ENCODE measurements at places on chromosomes 12 and 14. TPM values are rescaled to one million over a fixed set of nuclear protein-coding genes. Genes with fewer than 3 reads are reported as not detected.
A peak's percentile ranks its signal among the peaks of the same experiment; 100 is the strongest.

GRCh38 chr12:119828300-119828699 lies 48.8 kb downstream of the CIT start:
- DNase-seq: no peak

- peak; percentile 41 for DNase-seq
Observed at GRCh38 chr12:113299619-113300237, 35.2 kb downstream of the SLC8B1 start.

- DNase-seq: peak; percentile 19
Observed at GRCh38 chr12:107131832-107132616, 38.7 kb upstream of the CRY1 start.

DNA sequence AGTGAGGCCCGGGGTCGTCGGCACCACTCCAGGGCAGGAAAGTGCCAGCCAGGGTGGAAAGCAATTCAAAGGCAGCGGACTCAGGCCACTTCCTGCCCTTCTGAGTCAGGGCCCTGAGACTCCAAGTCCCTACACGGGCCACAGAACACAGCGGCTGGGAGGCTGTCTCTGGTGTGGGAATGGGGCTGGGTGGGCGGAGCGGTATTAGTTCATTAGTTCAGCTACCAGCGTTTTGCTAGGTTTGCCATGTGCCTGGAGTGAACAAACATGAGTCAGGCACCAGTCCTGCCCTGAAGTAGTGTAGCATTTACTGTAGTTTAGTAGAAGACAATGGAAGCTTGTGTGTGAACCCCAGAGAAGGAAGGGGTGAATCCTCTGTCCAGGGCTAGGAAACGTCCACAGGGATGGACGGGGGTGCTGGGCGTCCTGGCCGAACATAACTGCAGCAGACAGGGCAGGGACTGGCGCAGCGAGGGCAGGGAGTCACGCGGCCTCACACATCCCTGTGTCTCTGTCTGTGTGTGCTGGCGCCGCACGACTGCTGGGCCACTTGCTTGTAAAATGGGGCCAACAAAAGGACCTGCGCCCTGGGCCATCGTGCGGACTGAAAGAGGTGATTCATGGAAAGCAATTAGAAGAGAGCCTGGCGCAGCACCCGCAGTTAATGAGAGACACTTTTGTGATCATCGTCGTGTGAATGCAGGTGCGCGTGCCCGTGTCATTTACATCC lies 186.4 kb upstream of the PRMT8 start:
- peak; percentile 70 for DNase-seq

DNA sequence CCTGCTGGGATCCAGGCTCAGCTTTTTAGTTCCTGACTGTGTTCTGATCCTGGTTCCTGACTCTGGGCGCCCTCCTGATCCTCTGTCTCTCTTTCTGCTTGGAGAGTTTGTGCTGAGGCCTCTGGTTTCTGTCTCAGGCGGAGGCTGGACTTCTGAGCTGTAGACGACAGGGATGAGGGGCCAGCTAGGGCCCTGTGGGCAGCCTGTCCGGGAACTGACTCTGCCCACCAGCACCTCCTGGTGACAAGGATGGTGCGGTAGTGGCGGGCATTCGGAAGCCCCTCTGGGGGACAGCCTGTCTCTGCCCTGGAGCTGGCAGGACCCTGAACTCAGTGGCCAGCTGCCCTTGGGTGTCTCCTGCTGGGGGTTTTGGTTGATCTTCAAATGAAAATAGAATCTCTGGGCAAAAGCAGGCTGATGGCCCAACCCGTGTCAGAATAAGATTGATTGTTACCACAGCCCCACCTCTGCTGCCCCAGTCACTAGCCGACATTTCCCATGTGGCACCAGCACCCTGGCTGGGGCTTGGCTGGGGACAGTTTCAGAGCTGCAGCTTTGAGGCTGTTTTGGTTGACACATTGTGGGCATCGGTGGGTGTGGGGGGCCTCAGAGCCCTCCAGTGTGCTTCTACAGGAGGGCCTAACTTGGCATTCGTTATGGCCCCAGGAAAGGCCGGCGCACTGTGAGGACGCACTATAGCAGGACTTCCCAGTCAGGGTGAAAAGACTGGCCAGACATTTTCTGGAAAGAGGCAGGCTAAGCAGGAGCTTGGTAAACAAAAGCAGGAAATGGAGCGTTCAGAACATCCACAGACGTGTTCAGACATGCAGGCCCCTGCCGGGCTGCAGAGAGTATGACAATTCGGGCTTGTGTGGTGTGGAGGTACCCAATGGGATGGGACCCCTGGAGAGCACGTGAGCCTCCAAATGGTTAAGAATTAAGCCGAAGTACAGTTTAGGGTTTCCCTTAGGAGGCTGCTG lies 16.2 kb downstream of the KRT80 start:
- peak; percentile 78 for DNase-seq

DNA sequence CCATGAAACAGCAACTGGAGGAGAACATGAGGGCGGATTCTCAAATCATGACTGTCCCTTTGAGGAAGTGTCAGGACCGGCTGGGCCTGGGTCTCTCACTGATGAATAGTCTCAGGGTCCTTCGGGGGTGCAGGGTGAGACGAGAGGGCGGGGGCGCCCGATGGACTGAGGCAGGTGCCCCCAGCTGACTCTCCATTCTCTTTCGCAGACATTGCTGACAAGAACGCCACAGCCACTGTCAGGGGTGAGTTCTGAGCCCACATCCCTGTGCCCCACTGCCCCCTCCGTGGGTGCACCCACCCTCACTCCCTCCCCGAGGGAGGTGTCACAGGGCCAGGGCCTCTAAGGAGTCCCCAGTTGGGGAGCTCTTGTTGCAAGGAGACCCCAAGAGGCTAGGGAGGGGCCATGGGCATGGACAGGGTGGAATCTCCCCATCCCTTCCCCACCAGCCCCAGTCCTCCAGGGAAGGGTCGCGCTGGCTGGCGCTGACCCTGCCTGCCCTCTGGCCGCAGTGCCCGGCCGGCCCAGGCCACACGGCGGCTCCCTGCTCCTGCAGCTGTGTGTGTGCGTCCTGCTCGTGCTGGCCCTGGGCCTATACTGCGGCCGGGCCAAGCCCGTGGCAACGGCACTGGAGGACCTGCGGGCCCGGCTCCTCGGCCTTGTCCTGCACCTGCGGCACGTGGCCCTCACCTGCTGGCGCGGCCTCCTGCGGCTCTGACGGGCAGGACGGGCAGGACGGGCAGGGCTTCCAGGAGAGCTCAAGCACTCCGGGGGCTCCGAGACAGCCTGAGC lies 8.7 kb downstream of the C14orf180 start:
- DNase-seq: no peak

- DNase-seq: peak; percentile 82
Observed at GRCh38 chr12:32568228-32568627, 110.9 kb upstream of the DNM1L start.

- no peak for DNase-seq
Observed at GRCh38 chr14:74634964-74635363, 22.9 kb upstream of the LTBP2 start.

GRCh38 chr12:104354167-104354867 lies 50.8 kb downstream of the EID3 start:
- DNase-seq: no peak

- DNase-seq: no peak
Observed at GRCh38 chr12:32567296-32567674, 111.8 kb upstream of the DNM1L start.

GRCh38 chr14:76842414-76842813 lies 16.2 kb downstream of the LRRC74A start:
- no peak for DNase-seq

GRCh38 chr12:24227551-24227950 lies 278.1 kb upstream of the SOX5 start:
- no peak for DNase-seq

- DNase-seq: no peak
Observed at GRCh38 chr14:94124582-94125377, 4.6 kb downstream of the IFI27L2 start.

DNA sequence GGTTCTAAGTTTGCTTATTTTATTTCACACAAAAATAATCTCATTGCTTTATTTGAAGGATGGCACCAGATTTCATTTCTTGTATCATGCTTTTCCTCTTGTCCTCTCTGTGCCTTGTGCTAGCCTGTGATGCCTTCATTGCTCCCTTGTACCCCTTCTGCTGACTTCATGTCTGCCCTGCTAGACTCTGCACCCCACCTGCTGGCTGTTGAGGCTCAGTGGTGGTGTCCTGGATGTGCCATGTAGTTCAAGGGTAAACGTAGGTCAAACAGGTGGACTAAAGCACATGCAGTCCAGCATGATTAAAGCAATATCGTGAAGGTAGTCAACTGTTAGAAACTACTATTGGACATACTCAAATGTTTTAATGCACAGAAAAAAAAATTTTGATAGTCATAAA lies 21.6 kb downstream of the MRPS35 start:
- DNase-seq: no peak

GRCh38 chr14:104954746-104955395 lies 23.3 kb downstream of the AHNAK2 start:
- DNase-seq: no peak

- DNase-seq: no peak
Observed at GRCh38 chr12:64819816-64820402, 4.5 kb upstream of the TBC1D30 start.

DNA sequence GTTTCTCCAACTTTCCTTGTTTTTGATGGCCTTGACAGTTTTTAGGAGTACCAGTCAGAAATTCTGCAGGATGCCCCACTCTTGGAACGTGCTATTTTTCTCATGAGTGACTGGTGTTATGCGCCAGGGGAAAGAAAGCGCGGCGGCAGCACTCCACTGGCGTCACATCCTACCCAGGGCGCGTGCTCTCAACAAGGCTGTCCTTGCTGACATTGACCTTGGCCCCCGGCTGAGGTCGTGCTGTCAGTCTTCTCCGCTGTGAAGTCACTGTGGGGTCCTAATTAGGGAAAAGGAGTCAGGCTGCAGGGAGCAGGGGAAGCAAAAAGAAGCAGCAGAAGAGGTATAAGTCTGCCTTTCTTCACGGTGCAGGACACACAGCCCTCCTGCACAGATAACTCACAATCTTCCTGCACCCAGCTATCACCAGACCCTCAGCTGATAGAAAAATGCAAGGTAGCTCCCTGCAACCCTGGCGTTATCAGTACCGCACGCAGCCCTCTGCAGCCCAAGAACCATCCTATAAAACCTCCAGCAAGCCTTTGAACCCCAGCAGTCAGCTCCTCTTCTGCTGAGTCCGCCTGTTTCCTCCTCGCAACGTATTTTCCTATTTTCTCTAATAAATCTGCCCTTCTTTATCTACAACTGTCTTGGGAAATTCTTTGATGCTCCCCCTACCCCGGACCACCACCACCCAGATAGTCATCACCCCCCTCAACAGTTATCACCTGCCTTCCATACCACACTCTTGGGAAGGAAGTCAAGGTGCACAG lies 48.0 kb upstream of the C14orf180 start:
- no peak for DNase-seq

DNA sequence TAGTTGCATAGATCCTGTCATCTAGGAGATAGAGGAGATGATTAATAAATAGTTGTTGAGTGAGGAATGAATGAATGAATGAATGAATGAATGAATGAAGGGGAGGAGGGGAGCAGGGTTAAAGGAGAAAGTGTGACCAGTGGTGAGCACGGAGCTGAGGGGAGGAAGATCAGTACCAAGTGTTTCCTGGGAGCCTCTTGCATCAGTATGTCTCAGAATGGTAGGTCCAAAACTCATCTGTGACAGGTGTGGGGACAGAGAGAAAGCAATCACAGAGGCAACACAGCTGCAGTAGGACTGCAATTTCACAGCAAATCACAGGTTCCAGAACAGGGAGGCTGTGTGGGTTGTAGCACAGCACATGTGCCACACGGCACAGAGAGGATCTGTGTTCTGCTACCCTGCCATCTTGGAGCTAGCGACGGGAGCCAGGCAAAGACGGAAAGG lies 14.5 kb upstream of the TNFRSF1A start:
- no peak for DNase-seq

- no peak for DNase-seq
Observed at GRCh38 chr14:103259801-103260628, 74.0 kb upstream of the EIF5 start.

DNA sequence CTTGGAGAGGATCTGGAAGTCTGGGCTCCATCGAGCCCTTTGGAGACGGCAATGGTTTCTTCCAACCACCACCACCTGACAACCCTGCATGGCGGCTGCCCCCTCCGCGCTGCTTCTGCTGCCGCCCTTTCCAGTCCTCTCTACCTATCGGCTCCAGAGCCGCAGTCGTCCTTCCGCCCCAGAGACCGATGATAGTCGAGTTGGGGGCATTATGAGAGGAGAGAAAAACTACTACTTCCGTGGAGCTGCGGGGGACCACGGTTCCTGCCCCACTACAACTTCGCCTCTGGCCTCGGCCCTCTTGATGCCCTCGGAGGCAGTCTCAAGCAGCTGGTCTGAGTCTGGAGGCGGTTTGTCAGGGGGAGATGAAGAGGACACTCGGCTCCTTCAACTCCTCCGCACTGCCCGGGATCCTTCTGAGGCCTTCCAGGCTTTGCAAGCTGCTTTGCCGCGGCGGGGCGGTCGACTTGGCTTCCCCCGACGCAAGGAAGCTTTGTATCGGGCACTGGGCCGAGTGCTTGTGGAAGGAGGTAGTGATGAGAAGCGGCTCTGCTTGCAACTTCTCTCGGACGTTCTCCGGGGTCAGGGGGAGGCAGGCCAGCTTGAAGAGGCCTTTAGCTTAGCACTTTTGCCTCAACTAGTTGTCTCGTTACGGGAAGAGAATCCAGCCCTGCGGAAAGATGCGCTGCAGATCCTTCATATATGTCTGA lies 499 bp downstream of the TOGARAM1 start:
- no peak for DNase-seq

GRCh38 chr14:78921856-78922255 lies 751.7 kb downstream of the NRXN3 start:
- peak; percentile 92 for DNase-seq

- no peak for DNase-seq
Observed at GRCh38 chr14:52551696-52552062, 626 bp downstream of the TXNDC16 start.

DNA sequence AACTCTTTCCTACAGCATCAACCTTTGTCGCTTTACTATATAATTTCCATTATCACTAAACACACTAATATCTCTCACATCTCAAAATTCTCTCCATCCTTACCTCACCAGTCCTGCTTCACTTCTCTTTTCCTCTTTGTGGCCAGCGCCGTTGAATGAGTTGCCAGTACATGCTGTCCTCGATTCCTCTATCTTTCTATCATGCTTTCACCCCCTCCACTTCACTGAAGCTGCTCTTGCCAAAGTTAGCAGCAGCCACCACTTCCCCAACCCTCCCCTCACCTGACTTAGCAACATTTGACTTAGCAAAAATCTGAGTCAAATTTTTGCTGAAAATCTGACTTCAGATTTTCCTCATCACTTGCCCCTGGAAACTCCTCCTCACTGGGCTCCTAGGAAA lies 210.4 kb downstream of the ANO6 start:
- DNase-seq: no peak

CCDC38 gene
- not detected for total RNA-seq

SAMD15 gene
- total RNA-seq: 1.8 TPM

SNRNP35 gene
- total RNA-seq: 10.0 TPM

CAND1 gene
- total RNA-seq: 139 TPM

BRAP gene
- total RNA-seq: 21.1 TPM

DTX1 gene
- not detected for total RNA-seq

YBX3 gene
- total RNA-seq: 290 TPM

HVCN1 gene
- total RNA-seq: 2.2 TPM
